ENCODE measurements at places on chromosomes 2 and 18.

GRCh38 chr2:8677646-8678592 is 3.9 kb upstream of the ID2 start:
- peak; percentile 70 for DNase-seq

DNA sequence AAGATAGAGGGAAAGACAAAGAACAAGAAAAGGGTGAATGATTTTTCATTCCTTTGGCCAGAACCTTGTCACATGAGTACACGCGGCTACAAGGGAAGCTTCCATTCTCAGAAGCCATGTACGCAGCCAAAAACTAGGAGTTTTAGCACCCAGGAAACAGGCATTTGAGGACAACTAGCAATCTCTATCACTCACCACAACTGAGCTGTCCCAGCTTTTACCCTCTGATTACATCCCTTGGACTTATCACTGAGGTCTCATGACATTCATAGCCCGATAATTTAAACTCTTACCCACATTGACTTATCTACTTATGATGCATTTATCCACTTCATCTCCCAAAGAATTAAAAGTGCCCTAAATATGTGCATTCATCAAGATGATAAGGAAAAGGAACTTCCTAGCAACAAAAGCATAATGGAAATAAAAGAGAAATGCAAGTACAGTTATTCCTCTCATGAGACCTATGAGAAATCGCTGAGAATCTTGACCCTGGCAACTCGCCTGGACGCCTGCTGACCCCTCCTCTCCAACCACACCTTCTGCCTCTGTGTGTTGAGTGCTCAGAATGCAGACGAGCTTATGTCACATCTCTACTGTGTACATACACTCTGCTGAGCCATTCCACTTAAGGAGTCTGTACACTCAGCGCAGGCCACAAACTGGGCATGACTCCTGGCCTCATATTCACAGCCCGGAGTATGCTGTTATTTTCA is 28.7 kb upstream of the MFSD6 start:
- DNase-seq: peak; percentile 55

GRCh38 chr2:88489181-88489580 is 36.7 kb upstream of the FOXI3 start:
- no peak for DNase-seq

DNA sequence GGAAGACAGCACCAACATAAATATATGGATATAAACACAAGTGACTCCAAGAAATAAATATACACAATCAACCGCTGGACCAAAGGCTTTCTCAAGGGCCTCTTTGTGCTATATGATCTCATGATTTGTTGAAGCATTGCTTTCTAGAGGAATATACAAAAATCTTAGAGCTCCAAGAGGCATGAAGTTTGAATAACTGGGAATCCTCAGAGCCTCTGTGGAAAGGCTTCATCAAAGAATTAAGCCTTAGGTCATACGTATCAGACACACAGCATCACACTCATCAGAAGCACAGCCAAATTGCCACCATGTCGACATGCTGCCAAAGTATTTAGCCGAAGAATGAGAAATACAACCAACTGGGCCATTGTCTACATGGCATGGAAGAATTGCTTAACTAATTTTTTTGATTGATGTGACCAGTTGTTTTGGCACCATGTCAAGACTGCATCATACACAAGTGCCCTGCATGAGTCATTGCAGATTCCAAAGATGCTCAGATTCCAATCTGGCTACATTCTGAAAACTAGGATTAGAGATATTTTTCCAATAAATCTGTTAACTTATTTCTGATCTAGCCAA is 860.6 kb upstream of the ZEB2 start:
- DNase-seq: no peak

GRCh38 chr2:226077031-226077430 is 677.5 kb downstream of the NYAP2 start:
- DNase-seq: no peak

DNA sequence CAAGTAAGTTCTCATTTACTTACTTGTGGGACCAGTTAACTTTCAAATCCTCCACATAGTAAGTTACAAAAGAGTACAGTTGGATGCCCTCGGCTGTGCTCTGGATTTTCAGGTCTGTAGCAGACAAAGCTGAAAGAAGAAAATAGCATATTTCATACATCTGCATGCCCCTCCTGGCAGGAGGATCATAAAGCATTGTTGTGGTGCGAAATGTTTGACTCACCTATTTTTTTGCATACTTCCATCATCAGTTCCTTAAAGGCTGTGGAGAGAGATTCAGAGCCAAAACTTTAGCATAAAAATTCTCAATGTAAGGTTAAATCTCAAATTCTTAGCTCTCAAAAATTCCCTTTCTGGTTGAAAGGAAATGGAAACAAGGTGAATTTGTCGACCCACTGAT is 70.8 kb upstream of the LPIN2 start:
- no peak for DNase-seq

- peak; percentile 66 for DNase-seq
These were observed 72.8 kb upstream of the DTNA start for GRCh38 chr18:34637094-34637801.

DNA sequence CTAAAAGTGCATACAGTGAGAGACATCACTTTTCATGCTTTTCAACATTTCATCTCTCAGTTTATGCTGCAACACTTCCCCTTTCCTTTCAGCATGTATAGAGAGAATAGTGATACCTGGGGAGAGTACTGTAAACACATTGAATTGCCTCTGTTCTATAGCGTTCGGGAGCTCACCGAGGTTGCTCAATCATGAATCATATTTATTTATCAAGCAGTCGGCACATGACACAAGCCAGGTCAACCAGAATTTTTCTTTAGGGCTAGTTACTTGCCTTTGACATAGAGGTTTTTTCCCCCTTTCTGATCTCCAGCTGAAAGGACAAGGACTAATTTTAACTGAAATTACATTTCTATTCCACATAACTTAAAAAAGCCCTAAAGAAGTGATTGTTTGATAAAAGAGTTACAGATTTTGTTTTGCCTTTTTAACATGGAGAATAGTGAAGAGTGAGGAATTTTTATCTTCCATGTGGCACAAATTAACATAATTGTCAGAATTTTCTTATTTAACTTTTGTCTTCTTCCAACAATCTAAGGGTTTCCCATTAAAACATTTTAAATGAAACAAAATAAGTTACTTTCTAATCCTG is 690.9 kb upstream of the TMEFF2 start:
- peak; percentile 1 for DNase-seq

GRCh38 chr2:218000136-218000535 is 2.7 kb downstream of the TNS1 start:
- DNase-seq: no peak

DNA sequence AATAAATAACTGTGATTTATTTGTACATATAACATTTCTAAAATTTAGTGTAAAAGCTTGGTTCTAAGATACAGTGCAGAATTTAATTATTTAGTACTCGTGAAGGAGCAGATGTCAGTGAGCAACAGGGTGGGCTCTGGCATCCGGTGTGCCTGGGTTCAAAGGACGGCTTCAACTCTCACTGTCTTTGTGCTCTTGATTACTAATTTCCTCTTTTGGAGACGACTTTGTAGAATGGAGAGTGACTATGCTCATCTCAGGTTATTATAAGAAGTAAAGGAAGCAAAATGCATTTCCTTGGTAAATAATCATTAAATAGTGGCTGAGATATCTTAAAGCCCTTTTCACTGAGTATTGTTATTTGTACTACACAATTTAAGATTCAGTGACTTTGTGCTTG is 271.7 kb downstream of the ASXL3 start:
- no peak for DNase-seq

GRCh38 chr2:17245906-17246305 is 272.3 kb downstream of the RAD51AP2 start:
- no peak for DNase-seq

DNA sequence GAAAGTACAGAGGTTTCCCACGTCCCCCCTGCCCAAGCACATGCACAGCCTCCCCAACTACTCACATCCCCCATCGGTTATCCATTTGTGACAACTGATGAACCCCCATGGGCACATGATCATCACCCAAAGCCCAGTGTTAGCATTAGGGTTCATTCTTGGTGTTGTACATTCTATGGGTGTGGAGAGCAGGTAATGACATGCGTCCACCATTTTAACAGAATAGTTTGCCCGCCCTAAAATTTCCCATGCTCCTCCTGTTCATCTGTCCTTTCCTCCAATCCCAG is 74.3 kb downstream of the LONRF2 start:
- no peak for DNase-seq

DNA sequence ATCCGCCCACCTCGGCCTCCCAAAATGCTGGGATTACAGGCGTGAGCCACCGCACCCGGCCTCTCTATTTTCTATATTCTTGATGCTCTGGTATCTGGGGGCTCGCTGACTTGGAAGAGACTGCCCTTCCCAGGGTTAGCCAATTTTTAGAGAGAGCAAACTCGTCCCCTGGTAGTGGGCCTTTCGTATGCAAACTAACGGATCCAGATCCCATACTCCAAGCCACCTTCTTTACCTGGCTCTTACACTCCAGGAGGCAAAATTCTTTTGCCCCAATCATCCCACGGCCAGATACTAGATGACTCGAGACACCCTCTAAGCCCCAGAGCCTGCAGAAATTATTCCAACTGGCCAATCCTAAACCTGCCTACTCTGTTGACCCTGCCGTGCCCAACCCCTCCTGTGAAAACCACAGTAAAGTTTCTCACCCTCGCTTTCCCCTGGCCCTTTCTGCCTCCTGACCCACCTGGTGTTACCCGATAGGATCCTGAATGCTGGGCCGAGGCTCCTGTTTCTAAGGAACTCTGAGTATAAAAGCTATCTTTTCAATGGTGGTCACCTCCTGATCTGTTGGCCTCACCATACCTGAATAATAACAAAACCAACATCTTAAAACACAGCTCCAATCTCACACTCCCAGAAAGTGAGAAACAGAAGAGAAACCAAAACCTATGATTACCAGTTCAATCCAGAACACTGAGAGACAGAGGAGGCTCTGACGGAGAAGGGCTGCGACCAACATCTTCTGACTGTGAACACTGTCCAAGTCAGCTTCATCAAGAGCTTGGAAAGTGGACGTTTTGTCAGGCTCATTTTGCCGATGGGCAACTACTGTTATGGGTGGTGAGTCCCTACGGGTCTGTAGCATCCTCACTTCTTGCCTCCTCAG is 57.6 kb upstream of the ZNF532 start:
- no peak for DNase-seq

GRCh38 chr2:238418196-238418998 is 8.3 kb upstream of the ASB1 start:
- DNase-seq: no peak

GRCh38 chr2:163157891-163158496 is 319.4 kb upstream of the KCNH7 start:
- no peak for DNase-seq

DNA sequence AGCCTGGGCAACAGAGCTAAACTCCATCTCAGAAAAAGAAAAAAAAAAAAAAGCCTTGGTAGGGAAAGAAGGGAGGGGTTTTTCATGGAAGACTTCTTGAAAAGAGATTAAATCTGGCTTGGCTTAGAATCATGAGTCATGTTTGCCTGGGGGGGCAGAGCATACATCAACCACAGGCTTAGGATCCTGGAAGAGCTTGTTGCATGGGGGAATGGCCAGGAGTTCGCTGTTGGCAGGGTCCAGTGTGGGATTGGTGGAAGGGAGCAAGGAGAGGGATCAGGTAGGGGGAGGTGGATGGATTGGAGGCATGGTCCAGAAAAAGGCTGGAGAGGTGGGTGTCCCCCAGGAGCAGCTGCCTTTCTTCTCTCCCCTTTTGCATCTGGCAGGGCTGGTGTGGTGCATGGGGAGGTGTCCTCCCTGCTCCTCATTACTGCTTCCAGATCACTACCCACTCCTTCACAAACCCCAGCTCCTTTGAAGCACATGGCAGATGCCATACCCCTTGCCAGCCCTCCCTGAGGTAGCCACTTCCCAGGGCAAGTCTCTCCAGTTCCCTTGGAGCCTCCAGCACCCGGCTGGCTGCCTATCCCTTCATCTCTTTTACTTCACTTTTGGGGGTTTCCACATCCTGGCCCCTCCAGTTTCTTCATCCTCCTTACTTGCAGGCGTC is 2.5 kb downstream of the ARMC9 start:
- no peak for DNase-seq

GRCh38 chr2:234912437-234912836 is 39.4 kb upstream of the SH3BP4 start:
- DNase-seq: no peak

- no peak for DNase-seq
These were observed 1.4 kb downstream of the DES start for GRCh38 chr2:219419331-219420197.

GRCh38 chr2:156562124-156562523 is 125.9 kb downstream of the GPD2 start:
- DNase-seq: peak; percentile 65

GRCh38 chr2:68251187-68251854 is 1.0 kb downstream of the PPP3R1 start:
- DNase-seq: peak; percentile 79

DNA sequence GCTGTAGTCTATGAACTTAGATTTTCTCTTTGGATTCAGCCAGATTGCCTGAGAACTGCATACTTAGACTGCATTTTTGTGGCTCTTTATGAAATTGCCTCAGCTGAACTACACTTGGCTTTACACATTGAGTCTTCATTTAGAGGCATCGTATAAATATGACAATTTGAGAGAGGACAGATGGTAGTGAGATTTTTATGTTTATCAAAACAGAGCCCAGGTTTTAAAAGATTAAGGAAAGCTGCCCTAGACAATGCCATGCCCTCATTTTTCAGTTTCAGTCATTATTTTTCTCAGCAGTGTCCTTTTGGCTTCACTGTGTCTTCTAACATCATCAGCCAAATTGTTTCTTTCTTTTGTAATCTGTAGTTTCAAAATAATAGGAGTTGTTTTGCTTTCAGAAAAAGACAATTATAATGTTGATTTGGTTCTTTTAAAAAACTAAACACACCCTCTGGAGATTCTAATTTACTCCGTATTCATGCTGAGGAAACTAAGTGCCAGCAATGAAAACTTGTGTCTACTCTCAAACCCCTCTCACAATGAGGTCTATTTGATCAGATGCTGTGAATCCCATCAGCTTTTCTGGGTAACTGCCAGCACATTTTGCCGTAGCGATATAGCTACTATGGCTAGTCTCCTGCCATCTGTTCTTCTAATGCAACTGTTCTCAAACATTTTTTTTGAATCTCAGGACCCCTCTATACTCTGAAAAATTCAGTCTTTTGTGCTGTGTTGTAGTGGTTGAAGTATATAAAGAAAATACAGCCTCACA is 46.2 kb downstream of the TWSG1 start:
- DNase-seq: peak; percentile 86

DNA sequence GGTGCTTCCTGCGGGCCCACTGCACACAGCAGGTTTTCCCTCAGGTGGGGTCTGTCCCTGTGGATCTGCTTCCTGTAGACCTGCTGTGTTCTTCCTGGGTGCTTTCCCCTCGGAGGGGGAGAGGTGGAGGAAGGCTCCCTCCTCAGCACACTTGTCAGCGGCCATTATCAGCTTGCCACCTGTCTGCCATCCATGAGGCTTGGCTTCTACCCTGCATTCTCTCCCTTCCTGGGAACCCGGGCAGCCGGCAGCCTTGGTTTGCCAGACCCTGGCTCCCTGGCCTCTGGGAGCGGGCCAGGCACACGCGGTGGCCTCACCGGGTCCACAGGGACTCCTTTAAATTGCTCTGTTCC is 58.5 kb downstream of the INPP5D start:
- no peak for DNase-seq

All from NCI-H1092 treated with DMSO at 0.1 percent for 48 hours (cell line).